ENCODE measurements at places on chromosomes 4 and X.

DNA sequence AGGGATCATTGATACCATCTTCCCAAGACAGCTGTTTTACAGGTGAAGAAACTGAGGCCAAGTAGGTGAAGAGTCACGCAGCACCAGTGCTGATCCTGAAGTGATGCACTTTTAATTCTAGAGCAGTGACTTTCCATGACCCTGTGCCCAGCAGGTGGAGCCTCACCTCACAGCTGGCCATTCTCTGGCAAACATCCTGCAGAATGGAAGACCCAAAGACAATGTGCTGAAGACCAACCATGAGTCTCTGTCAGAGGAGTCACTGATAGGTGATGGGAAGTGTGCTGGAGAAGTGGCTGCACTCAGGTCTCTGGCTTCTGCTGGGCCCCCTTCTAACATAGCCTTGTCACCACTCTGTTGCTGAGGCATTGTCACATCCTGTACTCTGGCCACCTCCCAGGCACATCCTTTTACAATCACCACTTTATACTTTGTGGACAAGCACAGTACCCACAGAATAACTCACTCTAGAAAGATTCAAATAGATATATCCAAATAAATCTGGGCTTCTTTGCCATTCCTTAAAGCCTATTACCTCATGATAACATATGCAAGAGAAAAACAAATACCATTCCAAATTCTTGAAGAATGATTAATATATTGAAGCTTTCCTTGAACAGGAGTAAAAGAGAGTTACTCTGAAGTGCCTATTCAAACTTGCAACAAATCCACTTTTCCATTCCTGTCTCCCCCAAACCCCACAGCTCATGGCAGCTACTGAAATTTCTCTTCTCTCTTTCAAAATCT, 64.1 kb upstream of the SCOC start:
- DNase-seq = no peak

GRCh38 chr4:123477711-123478209, 81.2 kb downstream of the SPRY1 start:
- DNase-seq = peak; percentile 72

GRCh38 chr4:154626793-154627484, 14.5 kb upstream of the FGG start:
- DNase-seq = no peak

DNA sequence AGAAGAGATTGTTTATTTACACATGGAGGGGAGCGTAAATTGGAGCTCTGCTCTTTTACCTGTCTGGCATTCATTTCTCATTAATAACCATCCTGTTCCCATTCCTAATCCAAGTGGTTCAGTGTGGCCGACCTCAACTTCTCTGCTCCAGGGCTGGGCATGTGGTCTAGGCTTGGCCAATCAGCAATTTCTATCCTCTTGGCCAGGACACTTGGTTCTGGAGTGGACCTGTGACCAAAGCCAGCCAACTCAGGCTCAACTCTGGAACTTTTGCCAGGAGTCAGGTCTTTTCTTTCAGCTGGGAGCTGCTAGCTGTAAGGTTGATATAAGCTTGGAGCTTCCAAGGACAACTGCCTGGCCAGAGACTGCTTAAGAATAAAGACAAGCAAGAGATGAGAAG, 15.6 kb upstream of the RASL11B start:
- DNase-seq = no peak

- DNase-seq = no peak
Observed at GRCh38 chrX:72216973-72217372, 21.9 kb downstream of the ERCC6L start.

DNA sequence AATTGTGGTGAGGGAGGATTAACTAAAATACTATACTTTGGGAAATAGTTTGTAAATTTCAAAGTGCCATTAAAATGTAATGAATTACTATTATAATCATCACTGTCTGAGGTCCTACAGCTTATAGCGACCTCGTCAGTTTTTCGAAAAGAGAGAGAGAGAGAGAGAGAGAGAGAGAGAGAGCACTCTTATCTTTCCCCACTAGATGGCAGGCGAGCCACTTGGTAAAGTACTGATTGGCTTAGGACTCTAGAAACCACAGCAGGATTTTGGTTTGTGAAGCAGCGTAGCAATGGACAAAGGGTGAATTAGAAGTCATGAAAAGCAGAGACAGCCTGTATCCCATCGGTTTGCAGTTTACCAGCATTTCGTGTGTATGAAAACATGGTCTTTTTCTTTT, 52.5 kb downstream of the LINC00632 start:
- DNase-seq = no peak

DNA sequence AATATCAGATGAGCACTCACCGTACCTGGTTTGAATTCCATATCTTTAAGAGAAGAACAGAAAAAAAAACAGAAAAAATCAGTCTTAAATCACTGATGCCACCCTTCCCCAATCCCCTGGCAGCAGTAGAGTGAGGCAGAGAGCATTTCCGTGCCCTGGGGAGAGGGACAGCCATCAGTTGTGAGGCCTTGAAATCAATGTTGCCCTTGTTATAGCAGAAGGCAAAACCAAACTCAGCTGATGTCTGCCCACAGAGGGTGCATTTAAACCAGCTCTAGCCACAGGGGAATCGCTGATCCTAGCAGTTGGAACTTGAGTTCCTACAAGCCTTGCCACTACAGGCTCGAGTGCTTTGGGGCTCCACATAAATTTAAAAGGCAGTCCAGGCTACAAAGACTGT, 338.5 kb upstream of the FMR1 start:
- no peak for DNase-seq

GRCh38 chr4:88619971-88620370, 27.7 kb downstream of the HERC3 start:
- no peak for DNase-seq

DNA sequence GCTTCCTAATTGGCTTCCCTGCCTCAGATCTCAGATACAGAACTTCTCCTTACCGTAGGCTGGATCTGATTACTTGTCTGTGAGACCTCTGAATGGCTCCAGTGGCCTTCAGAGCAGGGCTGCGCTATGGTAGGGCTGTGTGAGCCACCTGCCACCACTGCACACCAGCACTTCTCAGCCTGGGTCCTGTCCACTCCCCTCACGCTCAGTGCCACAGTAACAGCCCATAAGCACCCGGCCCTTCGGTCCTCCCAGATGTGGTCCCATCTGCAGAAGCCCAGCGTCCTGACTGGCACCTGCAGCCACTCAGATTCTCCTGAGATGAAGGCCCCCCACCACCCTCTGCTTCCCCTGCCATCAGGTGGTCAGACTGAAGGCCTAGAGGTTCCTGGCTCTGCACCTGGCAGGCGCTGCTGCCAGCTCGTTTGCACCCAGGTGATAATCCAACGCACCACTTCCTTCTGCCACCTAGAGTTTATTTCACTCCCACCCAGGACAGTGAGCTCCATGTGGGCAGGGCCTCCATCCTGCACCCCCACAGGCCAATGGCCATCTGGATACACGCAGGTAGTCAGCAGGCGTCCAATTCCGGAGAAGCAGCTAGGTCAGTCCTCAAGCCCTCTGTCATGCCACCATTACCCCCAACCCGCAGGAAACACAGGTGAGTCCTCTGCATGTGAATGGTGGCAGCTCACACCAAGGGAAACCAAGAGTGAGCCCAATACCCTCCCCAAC, 5.4 kb downstream of the WDR1 start:
- no peak for DNase-seq

DNA sequence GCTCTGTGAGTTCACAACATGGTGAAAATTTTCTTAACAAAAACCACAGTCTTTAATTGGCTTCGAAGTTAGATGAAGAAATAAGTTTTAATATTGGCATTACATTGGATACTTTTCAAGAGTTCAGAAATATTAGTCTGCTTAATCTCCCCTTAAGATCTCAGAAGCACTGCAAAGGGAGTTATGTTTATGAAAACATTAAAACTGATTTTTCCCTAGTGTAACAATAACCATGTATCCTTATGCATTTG, 1.5 kb downstream of the SETD7 start:
- no peak for DNase-seq

DNA sequence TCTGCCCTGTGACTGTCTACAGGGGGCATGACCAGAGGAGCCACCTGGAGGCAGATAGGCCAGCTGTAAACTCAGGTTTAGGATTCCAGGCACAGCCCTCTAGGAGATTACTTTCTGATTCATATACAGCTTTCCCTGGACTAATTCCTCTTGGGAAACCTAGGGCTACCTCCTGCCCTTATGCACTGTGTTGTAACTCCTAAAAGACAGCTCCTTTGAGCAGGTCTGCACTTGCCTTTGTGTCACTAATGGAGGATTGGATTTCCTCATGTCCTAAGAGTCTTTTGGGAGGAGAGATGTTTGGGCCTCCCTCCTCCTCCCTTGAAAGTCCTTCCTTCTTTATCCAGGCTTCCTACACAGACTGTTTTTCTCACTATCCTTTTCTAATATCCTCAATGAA, 202.0 kb downstream of the PCDH19 start:
- no peak for DNase-seq

- DNase-seq = no peak
Observed at GRCh38 chr4:53713296-53713695, 122.0 kb upstream of the LNX1 start.

GRCh38 chrX:44036336-44036735, 63.1 kb upstream of the NDP start:
- no peak for DNase-seq

- no peak for DNase-seq
Observed at GRCh38 chrX:93422693-93423092, 250.7 kb downstream of the NAP1L3 start.

DNA sequence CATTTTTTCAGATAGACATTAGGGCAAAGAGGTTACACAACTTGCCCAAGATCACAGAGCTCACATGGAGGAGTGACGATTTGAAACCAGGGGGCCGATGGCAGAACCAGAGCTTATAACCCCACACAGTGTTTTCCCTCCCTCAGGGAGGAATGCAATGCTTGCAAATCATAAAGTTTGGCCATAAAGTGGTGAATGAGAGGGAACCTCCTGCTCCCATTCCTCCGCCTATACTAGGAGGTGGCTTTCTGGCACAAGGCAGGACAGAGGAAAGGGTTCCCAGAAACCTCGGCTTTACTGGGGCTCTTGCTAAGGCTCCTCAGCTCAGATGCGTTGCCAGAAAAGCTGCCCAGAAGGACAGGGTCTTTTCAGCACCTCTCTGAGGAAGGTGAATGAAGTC, 19.3 kb downstream of the TMEM154 start:
- DNase-seq = no peak

DNA sequence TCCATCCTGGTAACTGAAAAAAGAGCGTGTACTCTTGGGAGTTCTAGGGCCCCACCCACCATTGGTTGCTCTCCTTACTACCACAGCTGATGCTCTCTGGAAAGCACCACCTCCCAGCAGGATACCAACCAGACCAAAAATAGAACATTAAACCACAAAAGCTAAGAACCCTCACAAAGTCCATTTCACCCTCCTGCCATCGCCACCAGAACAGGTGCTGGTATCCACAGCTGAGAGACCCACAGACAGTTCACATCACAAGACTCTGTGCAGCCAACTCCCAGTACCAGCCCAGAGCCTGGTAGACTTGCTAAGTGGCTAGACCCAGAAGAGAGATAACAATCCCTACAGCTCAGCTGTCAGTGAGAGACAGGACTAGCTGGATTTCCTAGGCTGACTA, 240.6 kb downstream of the PABPC4L start:
- no peak for DNase-seq

DNA sequence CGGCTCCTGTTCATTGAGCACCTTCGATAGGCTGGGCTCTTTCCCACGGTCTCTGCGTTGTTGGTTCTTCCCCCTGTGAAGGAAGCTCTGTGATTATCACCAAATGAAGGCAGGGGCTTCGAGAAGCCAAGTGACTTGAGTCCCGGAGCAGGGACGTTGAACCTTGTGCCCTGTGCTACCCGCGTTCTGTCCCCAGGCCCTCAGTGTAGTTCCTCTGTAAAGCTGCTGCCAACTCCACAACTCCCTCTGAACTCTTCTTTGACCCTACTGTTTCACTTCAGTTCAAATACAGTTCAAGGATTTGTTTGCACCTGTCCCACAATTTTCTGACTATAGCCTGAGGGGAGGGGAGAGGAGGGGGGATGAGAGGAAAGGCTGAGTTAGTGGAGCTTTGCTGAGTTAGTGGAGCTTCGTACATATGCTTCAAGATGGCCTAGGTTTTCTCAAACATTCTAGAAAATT, 635 bp upstream of the PHF8 start:
- DNase-seq = no peak

- peak; percentile 36 for DNase-seq
Observed at GRCh38 chrX:386239-386767, 404 bp downstream of the PPP2R3B start.

- DNase-seq = no peak
Observed at GRCh38 chr4:160353548-160353947, 1250.7 kb downstream of the RAPGEF2 start.

GRCh38 chr4:105058177-105058812, 88.4 kb upstream of the TET2 start:
- no peak for DNase-seq

- no peak for DNase-seq
Observed at GRCh38 chr4:184016759-184017668, 111.9 kb downstream of the STOX2 start.

- DNase-seq = no peak
Observed at GRCh38 chr4:145153181-145153903, 27.0 kb downstream of the OTUD4 start.

GRCh38 chrX:84064814-84065213, 123.2 kb downstream of the RPS6KA6 start:
- DNase-seq = no peak

- no peak for DNase-seq
Observed at GRCh38 chrX:74853255-74853654, 72.0 kb downstream of the NEXMIF start.

DNA sequence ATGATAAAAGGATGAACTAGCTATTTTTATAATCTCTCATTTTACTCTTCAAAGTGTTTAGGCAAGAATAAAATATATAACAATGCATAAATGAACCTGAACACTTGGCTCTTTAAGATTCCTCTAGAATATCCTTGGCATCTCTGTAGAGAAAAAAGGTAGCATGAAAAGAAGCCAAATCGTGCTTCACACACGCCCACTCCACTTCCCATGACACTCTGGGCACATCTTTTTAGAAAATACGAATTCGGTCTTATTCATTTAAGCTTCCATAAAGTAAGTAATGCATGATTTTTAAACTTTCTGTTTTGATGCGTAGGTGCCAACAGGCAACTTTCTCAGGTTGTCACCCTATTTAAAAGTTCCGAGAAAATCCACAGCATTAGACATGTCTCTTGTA, 73.6 kb upstream of the SORBS2 start:
- no peak for DNase-seq

DNA sequence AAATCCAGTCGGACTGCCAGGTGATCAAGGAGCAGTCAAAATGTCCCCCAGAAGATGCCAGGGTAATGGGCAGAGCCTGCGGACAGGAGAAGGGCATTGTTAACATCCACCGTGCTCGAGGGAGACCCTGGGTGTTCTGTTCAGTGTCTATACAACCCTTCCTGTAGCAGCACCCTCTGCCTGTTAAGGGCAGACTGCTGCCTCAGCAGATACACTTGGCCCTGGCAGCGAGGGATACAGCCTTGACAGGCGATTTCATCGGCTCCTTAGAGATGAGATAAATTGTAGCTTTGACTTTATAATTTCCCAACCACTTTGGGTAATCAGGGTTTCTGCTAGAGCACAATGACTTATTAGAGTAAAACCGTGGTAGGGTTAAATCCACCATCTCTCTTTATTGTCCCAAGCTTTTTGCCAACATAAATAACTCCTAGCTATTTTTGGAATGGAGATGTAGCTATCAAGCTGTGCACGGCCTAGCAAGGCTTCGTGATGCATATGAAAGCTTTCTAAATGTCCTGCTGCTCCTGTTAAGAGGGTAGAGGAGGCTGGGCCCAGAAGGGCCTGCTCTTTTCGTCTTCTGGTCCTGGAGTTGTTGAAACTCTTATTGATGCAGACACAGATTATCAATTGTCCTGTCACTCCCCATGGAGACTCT, 195.9 kb downstream of the CPEB2 start:
- no peak for DNase-seq

All from T-cell (primary cell).